ENCODE measurements at places on chromosomes 7 and 10.

DNA sequence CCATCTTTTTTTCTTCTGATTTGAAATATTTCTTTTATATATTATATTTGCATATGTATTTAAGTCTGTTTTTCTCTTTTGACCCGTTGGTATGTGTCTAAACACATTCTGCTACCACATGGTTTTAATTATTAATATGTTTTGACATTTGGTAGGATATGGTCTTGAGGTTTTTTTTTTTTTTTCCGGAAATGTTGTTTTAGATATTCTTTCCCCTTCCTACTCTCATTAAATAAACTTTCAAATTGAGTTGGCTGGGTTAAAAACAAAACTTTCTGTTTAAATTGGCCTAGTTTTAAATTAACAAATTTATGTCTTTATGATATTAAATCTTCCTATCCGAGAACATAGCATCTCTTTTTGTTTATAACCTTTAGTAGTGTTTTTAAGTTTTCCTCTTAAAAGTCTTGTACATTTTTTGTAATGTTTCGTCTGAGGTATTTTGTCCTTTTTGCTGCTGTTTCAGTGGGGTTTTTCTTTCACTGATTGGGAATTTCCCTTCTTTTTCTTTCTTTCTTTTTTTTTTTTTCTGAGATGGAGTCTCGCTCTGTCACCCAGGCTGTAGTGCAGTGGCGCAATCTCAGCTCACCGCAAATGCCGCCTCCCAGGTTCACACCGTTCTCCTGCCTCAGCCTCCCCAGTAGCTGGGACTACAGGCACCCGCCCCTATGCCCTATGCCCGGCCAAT is 25.4 kb downstream of the STAM start:
- peak; percentile 21 for DNase-seq

DNA sequence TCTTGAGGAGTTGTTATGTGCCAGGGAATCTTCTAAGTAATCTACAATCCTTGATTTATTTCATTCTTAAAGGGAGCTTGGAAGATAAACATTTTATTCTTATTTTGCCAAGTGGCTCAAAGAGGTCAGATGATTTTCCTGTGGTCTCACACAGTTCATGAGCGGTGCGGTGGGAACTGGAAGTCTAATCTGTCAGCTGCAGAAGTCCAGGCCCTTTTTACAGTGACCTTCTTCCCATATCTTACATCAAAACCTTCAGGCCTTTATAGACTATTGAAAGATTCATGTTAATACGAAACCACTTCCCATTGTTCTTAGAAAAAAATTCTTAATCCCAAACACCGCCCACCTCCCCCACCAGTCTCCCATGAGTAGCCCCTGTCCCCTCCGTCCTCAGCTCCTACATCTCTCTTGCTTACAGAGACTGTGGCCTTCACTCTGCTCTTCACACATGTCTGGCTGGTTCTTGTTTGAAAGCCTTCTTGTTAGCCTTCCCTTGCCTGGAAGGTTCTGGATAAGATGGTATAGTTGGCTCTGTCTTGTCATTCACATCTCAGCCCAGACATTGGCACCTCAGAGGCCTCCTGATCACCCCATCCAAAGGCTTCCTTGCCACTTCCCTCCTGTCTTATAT is 61.5 kb downstream of the ITGA8 start:
- DNase-seq, result no peak

DNA sequence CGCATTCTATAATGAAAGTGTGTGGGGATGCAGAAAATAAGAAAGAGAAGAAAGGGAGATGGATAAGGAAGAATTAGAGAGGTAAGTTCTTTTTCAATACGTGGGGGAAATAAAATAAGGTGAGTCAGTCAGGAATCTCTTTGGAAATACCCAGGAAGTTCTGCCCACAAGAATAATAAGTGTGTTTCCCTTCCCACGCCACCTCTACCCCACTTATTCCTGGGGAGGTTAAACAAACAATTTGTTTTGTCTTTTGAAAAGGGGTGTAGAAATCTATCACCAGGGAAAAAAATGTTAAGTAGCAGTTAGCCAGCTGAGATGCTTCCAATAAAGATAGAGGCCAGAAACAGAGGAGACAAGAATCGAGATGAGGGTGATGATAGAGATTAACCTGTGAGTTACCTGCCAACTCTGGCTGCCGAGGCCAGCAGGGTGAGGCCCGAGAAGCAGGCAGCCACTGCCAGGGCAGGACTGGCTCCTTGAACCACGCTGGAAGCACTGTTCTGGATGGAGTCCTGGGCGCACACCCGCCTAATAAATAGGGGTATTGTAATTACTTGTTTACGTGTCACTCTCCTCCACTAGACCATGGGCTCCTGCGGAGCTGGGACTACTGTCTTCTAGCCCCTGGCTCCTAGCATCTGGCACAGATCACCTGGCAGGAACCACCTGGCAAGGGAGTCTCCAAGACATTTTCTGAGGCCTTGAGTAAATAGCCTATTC is 191.3 kb downstream of the FGFR2 start:
- DNase-seq, result no peak

GRCh38 chr7:130982160-130982638 is 248.2 kb upstream of the KLF14 start:
- DNase-seq, result no peak

- DNase-seq, result no peak
These were observed 282.8 kb downstream of the AHR start for GRCh38 chr7:17581301-17581700.

GRCh38 chr10:122476333-122476695 is 15.0 kb downstream of the HTRA1 start:
- no peak for DNase-seq

- DNase-seq, result no peak
These were observed 38.0 kb downstream of the PRKAG2 start for GRCh38 chr7:151838861-151839381.

Measured in stimulated activated CD4-positive, alpha-beta T cell treated with anti-CD3 and anti-CD28 coated beads, Interleukin-15, amount 100 ng/mL, for 48 hours (primary cell).